ENCODE measurements at places on chromosomes 16 and 17. TPM values are rescaled to one million over a fixed set of nuclear protein-coding genes. Genes with fewer than 3 reads are reported as not detected.

Gene USP31
- total RNA-seq, result 9.1 TPM

Gene GRAP
- total RNA-seq, result 0.22 TPM

- H3K27ac ChIP-seq, result peak overlapping the region; percentile 40
- peaks cover 7% of the 10 kb centered on the region for H3K27me3 ChIP-seq
- H3K4me1 ChIP-seq, result peaks cover 10% of the 10 kb centered on the region
- H3K36me3 ChIP-seq, result peaks cover 4% of the 10 kb centered on the region
Observed at GRCh38 chr16:58634265-58634802, 4.7 kb upstream of the CNOT1 start.

DNA sequence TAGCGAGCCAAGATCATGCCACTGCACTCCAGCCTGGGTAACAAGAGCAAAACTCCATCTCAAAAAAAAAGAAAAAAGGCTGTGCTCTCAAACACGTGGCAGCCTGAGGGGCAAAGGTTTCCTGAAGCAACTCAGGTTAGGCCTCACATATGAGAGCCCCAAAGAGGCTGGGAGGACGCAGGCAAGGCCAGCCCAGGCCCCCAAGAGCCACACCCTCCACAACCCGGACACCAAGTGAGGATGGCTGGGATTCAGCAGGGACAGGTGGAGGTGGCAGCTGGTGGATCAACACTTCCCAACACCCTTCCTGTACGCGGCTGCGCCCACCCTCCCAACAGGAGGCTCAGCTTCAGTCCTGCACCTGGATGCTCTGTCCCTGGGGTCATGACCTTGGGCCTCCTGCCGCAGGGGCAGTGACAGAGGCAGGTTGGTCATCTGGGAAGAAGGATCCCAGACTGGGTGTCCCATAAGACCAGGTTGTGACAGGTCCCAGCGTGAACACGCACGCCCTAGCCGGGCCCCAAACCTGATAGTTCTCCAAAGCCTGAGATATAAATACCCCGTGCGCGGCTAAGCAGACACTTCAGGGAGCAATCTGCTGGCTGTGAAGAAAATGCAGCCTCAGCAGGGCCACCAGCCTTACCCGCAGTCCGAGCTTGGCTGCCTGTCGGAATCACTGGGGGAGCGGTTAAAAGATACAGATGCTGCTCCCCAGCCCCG lies 78.1 kb downstream of the TIMM22 start:
- no peaks in the 10 kb centered on the region for H3K36me3 ChIP-seq
- no peak for DNase-seq
- H3K27me3 ChIP-seq, result no peaks in the 10 kb centered on the region
- H3K27ac ChIP-seq, result no peak overlapping the region

DNA sequence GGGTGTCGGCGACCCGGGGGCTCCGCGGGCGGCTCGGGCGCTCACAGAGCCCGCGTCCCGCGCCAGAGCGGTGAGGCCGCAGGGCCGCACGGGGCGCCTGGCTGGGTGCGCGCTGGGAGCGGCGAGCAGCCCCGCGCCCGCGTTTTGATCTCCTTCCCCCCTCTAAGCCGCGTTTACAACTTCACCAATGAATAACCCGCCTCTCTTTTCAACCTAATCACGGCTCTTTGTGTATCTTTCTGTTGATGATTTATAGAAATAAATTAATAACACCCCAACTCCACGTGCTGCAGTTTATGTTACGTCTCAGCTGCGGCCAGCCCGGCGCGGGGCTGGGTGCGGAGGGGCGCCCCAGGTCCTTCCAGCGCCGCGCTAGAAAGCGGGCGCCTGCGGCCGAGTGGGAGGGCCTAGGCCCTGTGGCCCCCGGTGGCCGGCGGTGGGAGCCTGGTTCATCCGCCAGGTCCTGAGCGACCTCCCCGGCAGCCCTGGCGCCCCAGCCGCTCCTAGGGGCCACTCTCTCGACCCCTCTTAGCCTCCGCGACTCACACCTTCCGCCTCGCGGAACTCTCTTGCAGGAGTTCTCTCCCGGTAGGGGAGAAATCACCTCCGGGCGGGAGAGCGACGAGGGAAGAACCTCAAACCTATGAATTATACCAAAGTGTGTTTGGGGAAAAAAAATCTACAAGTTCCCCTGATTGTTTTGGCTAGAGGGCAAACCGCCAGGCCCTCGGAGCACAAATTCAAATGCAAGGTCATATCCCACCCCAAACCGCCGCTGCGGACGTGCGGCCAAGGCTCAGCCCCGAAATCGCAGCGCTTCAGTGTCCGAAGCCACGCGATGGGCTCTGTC lies 1.9 kb downstream of the HNF1B start:
- H3K36me3 ChIP-seq, result no peaks in the 10 kb centered on the region
- H3K4me3 ChIP-seq, result peak overlapping the region; percentile 88
- peaks cover 5% of the 10 kb centered on the region for H3K4me1 ChIP-seq
- DNase-seq, result no peak

GRCh38 chr17:19384723-19385391 lies 2.1 kb downstream of the MFAP4 start:
- peaks cover 46% of the 10 kb centered on the region for H3K4me1 ChIP-seq
- no peak for DNase-seq
- H3K4me3 ChIP-seq, result peak overlapping the region; percentile 67

DNA sequence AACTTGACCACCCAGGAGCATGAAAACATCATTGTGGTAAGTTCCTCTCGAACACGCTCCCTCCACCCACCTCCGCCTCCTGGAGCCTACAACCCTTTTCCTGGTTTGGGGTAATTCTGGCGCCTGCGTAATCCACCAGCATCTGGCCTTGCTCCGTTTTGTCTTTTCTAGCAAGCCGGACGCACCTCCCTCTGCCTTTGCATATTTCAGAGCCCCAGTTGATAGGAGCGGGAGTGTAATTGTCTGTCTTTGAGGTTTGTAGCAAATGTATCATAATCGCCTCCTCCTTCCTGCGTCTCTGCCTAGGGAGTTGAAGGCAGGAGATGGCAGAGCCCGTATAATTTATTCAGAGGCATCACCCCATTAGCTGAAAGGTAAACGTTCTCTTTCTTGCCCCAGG lies 121.3 kb upstream of the PLCG2 start:
- H3K36me3 ChIP-seq, result peaks cover 24% of the 10 kb centered on the region
- H3K27ac ChIP-seq, result no peak overlapping the region
- H3K4me3 ChIP-seq, result no peak overlapping the region
- DNase-seq, result no peak

DNA sequence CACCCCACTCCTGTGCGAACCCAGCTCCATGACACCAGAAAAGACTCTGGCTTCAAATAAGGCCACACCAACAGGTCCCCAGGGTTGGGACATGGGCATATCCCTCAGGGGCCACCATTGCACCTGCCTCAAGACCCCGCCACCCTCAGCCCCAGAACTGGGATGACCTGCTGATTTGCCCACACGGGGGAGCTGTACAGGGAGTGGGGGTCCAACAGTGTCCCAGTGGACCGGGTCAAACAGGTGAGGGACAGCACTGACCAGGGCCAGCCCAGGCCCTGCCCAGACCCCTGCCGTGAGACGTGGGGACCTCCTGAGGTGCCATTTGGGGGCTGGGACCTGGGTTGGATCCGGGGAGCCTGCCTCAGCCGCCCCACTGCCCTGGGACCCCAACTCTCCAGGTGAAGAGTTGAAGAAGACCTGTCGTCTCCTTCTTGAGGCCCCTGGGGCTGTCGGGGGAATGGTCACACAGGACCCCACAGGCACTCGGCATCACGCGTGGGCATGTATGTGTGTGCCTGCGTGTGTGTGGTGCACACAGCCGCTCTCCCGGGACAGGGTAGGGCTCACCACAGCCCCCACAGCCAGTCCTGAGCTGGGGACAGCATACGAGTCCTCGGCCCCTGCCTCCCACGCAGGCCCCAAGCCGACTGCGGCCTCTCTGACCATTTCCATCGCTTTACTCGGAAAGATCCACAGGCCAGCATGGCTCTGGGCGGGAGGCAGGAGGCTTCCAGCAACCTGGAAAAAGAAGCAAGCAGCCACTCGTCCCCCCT lies 34.2 kb upstream of the ZNF469 start:
- H3K27ac ChIP-seq, result no peak overlapping the region
- DNase-seq, result no peak
- H3K27me3 ChIP-seq, result no peaks in the 10 kb centered on the region
- H3K36me3 ChIP-seq, result no peaks in the 10 kb centered on the region
- H3K4me1 ChIP-seq, result no peaks in the 10 kb centered on the region
- H3K4me3 ChIP-seq, result no peak overlapping the region
